AG10803 (cell line): ENCODE measurements at places on chromosomes 3 and 15.

- DNase-seq, result no peak
Measured at GRCh38 chr3:9781551-9781950, 10.7 kb downstream of the TADA3 start.

DNA sequence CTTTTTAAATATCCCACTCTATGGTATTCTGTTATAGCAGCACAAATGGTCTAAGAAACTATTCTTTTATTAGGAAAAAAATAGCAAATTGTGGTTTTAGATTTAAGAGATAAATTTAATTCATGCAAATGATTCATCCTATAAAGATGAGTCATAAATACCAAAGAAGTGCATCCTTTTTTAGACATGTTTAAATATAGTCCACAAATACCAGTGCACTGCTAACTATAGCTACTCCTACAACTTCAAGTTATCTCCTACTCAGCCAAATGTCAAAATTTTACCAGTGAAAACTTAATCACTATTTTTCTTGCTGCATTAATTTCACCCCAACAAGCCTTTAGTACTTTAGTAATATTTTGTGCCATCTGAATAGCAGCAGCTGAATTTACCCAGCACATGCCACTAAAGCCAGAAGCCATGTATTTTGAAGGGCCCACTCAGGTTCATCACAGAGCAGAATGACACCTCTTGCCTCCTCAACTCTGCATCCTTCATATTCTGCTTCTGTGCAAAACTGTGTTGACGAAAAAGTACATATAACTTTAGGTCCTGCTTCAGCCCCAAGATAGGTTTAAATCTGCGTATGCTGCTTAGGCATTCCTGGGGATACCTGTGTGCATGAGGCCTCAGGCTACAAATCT is 24.9 kb downstream of the CX3CR1 start:
- peak; percentile 50 for DNase-seq

GRCh38 chr15:34582461-34583371 is 735 bp downstream of the GOLGA8B start:
- DNase-seq, result peak; percentile 16

GRCh38 chr15:89928421-89928820 is 15.7 kb upstream of the ARPIN start:
- no peak for DNase-seq

GRCh38 chr3:71156062-71156665 is 427.4 kb downstream of the FOXP1 start:
- no peak for DNase-seq

DNA sequence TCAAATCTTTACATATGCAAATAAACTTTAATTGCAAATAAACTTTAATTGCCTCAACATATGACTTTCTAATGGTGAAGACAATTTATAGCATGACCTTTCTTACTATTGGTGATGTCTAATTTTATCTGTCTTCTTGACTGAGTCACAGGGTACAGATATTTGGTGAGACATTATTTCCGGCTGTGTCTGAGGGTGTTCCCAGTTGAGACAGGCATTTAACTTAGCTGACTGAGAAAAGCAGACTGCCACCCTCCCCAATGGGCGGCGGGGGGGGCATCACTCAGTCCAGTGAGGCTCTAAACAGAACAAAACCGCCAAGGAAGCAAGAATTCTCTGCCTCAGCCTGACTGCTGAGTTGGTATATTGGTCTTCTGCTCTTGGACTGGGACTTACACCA is 160.0 kb downstream of the TBL1XR1 start:
- DNase-seq, result no peak
